ENCODE measurements at places on chromosomes 4 and X.

DNA sequence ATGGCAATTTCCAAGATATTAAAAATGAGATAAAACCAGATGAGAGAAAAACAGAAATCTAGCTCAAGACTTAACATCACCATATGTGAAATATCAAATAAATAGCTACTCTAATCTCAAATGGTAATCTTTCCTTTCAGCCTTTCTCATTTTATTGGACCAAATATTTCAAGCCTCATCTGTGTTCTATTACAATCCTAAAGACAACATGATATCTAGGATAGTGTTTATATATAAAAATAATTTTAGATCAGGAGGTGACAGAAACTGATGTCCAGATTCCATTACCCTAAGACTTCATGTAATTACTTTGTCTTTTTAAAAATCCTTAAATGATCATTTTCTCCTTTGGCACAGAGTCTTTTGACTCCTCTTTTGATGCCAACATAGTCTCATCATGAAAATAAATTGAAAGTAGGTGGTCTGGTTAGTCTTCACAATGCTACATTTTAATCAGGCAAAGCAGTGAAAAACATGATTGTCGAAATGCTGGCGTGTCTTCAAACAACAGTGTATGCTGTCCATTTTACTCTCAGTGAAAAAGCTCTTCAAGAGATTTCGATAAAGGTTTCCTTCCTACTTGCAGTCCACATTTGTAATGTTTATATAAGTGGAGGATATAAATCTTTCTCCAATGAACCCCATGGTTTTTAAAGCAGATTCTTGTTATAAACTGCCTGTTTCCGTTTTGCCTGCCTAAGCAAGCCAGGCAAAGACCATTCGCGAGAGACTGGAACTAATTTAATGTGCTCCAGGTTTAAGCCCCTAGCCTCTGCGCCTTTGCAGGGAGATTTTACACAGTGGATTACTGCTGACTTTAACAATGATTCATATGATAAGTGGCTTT is 169.8 kb downstream of the SCFD2 start:
- DNase-seq: no peak

DNA sequence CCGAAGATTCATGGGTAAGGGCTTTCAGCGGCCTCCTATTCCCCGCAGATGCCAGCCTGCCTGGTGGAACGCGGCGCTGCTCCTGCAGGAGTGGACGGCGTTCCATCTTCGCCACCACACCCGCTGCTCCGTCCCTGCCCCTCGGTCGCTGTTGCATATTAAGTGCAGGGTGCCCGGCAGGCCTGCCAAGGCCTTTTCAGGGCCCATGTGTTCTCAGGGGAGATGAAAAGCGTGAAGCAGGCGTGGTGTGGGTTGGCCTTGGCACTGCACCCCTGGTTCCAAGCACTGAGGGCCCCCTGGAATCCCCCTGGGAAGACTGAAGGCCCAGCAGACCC is 52.0 kb downstream of the SORCS2 start:
- no peak for DNase-seq

- DNase-seq: no peak
These were observed 25.2 kb downstream of the BMX start for GRCh38 chrX:15525664-15526416.

DNA sequence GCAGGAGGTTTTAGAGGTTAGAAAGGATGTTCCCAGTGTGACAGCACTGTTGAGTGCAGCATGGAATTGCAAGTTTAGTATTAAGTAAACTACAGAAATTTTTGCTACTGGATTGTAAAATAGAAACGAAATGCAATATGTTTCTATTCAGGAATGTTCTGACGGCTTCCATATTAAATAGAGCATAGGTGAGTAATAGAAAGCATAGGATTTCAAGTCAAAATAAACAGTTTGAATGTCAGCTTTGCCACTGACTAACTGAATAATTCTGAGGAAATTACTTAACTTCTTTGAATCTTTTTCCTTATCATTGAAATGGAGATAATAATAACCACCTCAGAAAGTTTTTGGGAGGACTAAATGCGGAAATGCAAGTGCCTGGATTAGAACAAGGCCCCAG is 331.9 kb upstream of the GK2 start:
- DNase-seq: no peak

DNA sequence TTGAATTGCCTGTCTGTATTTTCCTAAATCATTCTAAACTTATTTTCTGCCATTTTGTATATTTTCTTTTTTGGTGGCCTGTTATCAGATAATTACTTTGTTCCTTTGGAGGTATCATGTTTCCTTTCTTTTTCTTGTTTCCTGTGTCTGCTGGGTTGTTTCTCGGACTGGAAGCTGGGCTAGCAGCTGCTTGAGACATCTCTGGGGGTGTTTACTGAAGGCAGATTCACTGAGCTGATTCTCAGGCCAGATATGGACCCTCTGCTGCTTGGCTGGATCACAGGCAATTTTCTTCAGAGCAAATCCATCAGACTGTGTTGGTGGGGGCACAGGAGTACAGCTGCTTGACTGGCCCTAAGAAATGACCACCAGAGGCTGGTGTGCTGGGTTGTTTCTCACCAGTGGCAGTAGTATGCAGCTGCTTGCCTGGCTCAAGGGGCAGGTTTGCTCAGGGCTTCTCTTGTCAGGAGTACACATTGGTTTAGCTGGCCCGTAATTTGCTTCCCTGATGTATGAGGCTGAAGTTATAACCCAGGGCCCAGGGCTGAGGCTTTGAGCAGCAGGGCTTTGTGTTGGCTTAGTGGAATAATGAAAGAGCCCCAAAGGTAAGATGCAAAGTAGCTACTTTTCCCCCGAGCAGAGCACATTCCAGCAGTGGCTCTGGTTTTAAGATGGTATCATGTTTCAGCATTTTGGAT is 680.6 kb downstream of the TECRL start:
- no peak for DNase-seq

DNA sequence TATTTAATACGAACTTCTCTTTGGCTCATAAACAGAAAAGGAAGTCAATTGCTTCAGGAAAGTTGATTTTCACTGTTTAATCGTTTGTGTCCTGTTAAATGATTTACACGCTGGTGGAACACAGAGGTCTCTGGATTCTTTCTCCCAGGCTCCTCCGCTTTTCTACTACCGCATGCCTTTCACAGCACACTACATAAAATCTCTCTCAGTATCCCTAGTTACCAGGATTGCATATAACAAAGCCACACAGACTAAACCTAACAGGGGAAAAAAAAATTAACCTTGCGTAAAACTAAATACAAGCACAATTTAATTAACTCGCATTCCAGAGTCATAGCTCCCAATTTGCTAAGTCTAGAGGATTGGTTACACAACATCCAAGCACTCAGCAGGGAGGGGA is 133.9 kb downstream of the CORIN start:
- no peak for DNase-seq

- no peak for DNase-seq
These were observed 157.7 kb upstream of the RASGEF1B start for GRCh38 chr4:81629366-81629765.

- DNase-seq: no peak
These were observed 13.7 kb upstream of the ADD1 start for GRCh38 chr4:2829933-2830451.

DNA sequence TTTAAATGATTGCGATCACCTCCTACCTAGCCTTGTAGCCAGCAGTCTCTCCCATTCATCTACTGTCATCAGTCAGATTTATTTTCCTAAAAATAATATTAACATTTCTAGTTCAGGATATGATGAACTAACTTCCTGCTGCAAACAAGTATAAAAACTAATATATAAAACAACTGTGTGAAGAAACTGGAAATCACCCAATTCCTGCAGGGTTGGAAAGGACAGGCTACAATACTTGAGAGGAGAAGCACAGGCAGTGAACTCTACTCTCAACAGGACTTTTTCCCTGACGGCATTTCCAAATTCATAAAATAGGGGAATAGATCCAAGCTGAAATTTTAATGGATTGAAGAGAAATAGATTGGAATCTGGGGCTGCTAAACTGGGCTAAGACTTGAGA is 14.2 kb upstream of the BBS12 start:
- no peak for DNase-seq

GRCh38 chrX:123518791-123519190 is 214.1 kb downstream of the THOC2 start:
- DNase-seq: no peak

DNA sequence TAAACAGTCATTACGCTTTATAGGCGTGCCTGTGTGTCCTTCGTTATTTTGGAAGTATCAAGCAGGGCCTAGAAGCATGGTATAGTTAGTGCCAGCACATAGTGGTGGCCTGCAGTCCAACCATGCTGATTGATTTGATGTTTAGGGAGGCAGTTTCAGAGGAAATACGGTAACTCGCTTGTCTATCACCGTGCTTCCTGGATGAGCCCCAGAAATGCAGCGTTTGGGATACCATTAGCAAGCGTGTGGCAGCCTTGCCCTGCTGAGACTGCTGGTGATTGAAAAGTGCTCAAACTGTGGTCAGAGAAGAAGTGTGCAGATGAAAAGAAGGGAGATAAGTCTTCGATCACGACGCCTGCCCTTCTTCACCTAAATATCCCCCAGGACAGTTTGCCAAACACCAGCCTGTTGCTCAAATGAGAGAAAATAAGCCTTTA is 158.4 kb downstream of the CHIC2 start:
- DNase-seq: peak; percentile 70

DNA sequence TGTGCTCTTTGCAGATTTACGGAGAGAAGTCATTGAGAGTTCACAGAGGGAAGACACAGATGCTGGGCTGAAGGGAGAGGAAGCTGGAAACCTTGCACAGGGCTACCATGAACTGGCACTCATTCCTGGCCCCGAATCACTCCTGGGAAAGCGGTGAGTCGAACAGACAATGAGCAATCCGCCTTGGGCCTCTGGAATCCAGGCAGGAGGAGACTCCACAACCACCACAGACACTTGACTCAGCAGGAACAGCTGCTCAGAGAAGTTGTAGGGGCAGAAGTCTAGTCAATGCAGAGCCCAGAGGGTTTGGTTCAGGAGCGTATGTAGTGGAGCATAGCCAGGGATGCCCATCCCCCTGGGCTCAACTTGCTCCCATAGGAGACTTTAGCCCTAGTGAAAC is 62.8 kb upstream of the GRIA3 start:
- no peak for DNase-seq

DNA sequence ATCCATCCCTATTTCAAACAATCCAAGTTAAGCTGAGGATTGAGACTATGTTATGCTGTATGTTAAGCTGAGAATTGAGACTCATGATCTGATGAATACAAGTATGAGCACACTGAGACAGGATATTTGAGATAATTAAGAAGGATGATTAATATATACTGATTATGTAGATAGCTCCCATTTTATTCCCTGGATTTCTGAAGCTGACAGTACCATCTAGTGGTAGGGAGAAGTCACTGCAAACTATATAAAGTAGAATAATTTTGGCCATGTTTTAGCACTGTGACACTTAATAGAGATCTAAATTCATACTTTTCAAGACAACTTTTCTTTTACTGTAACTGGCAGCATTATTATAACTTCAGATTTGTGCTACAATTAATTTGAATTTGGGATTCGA is 63.8 kb upstream of the HPRT1 start:
- DNase-seq: peak; percentile 22

- no peak for DNase-seq
These were observed 24.9 kb downstream of the FGFBP1 start for GRCh38 chr4:15913631-15913970.

- no peak for DNase-seq
These were observed 105.4 kb downstream of the MSN start for GRCh38 chrX:65772842-65773241.

DNA sequence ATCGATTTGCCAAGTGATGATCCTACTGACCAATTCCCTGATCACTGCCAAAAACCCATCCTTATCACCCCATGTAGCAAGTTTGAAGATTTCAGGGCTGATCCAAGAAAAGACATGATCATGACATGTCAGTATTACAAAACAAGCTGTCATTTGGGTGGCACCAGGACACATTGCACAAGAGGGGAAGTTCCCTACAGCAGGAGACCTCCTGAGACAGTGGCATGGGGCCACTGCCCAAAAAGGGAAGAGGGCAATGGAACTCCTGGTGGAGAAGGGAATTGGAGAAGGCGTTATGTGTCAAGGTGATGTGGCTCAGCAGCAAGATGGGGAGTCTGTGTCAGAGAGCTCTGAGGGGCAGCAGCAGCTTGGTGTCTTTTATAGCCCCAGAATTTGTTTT is 43.4 kb downstream of the ZNF182 start:
- peak; percentile 55 for DNase-seq

GRCh38 chr4:65580551-65580950 is 89.7 kb downstream of the EPHA5 start:
- no peak for DNase-seq
